WERI-Rb-1 (cell line): ENCODE measurements at places on chromosomes 16 and 17.

DNA sequence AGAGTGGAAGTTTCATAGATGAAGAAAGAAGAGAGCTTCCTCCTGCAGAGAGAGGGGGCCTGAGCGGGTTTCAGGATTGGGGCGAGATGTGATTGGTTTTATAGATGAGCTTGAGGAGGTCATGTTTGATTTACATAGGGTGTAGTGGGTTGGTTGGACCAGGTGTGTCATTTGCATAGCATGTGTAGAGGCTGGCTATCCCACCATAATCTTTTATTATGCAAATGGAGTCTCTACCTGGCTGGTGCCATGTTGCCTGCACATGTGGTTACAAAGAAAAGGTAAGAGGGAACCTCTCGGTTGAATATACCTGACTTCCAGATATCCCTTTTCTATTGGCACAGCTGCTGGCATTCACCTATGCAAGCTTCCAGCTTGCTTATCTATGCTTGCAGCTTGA, 228.1 kb downstream of the BCAS3 start:
- no peak for DNase-seq

DNA sequence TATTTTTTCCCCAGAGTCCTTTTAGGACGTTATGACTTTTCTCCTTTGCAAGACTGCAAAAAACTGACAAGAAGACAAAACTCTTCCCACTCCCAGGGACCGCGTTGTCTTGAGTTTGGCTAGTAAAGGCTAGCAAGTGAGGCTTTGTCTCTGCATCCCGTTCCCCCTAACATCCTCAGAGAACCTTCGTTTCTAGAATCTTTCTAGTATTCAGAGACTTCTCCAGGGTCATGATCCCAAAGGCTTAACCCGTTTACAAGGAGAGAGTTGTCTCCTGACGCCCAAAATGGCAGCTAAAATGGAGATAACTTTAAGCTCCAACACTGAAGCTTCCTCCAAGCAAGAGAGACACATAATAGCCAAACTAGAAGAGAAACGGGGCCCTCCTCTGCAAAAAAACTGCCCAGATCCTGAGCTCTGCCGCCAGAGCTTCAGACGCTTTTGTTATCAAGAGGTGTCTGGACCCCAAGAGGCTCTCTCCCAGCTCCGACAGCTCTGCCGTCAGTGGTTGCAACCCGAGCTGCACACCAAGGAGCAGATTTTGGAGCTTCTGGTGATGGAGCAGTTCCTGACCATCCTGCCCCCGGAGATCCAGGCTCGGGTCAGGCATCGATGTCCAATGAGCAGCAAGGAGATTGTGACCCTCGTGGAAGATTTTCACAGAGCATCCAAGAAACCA, 843 bp downstream of the ZNF174 start:
- no peak for DNase-seq

DNA sequence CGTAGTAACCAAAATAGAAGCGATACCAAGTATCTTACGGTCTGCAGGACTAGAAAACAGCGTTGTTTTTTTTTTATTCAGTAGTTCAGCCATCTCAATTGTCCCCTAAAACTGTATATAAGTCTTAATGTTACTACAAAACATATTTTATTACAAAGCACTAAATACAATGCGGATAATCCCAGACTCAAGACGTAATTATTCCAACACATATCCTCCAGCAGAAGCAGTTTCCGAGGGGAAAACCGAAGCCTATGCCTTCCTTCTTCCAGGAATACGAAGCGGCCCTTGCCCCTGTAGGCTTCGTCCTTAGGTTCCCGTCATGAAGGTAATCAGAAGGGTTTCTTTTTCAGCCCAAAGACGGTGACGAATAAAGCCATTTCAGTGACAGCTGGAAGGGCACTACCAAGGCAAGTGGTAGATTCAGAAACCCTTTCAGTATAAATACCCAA, 2.3 kb downstream of the TMEM107 start:
- no peak for DNase-seq

DNA sequence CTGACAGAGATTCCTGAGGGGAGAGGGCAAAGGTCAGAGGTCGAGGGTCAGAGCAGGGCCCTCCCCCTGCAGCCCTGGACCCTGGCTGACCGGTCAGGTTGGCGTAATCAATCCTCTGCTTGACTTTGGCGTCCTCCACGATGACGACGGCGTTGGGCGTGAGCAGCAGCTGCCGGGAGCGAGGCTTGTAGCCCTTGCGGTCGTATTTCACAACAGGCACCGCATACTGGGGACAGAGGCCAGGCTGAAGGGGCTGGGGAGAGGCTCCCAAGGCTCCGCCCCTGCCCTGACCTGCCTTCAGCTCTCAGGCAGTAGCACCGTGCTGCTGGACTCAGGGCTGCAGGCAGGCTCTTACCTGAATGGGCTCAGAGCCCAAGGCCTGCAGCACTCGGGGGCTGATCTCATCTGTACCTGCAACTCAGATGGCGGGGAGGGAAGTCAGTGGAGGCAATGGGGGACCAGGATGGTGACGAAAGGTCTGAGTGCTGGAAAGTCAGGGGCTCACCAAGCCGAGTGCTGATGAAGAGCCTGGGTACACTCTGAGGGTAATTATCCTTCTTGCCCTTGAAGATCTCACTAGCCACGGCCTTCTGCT, 12.0 kb upstream of the CRK start:
- no peak for DNase-seq

- DNase-seq = no peak
Observed at GRCh38 chr16:2121853-2122252, 13.8 kb downstream of the PKD1 start.

GRCh38 chr16:85018529-85019236, 7.3 kb upstream of the ZDHHC7 start:
- DNase-seq = no peak

- no peak for DNase-seq
Observed at GRCh38 chr17:78058581-78058980, 70.0 kb downstream of the TMC6 start.

DNA sequence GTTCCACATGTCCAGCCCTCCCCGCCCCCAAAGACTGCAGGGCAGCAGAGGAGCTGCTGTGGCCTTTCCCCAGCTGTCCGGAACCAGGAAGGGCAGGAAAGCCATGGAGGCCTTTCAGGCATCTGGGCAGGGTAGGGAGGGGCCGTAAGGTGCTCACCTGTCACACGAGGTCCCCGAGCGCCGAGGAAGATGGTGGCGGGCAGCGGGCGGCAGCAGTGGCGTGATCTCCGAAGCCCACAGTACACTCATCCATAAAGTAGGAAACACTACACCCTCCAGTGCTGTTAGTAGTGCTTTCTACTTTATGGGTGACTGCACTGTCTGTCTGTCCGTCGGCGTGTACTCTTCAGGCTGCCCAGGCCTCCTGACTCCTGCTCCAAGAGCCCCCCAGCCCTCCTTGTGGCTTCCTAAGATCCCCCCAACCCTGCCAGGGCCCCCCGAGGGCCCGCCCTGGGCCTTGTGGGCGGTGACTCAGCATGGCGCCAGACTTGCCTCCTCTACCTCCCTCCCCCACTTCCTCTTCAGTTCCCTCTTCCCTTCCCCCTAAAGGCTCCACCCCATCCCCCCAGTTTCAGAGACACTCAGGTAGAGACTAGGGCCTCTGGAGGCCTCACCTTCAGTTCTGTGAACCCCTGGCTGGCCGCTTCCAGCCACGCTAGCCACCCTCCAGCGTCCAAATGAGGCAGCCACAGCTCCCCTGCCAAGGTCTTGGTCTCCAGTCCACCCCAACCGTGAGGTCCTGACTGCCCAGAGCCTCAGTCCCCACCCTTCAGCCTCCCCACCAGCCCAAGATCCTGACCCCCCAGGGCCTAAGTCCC, 2.6 kb upstream of the TSPOAP1 start:
- no peak for DNase-seq

GRCh38 chr17:55607731-55608341, 96.6 kb upstream of the SMIM36 start:
- peak; percentile 26 for DNase-seq

- DNase-seq = no peak
Observed at GRCh38 chr16:53061256-53061655, 6.5 kb downstream of the CHD9 start.

GRCh38 chr16:86502856-86503748, 7.2 kb upstream of the FOXF1 start:
- no peak for DNase-seq

DNA sequence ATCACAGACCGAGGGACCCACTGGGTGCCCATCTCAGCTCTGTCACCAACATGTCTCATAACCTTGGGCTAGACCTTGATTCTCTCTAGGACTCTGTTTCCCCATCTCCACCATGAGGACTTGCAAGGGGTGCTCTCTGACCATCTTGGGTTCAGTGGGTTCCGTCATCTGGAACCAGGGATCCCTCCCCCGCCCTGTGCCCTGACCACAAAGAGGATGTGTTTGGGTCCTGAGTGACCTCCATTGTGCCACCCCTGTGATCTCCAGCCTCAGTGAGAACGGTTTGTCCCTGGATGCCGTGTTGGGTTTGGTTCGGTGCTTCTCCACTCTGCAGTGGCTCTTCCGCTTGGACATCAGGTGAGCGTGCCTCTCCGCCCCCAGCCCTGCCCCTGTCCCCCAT, 49.1 kb upstream of the CPNE2 start:
- DNase-seq = no peak

DNA sequence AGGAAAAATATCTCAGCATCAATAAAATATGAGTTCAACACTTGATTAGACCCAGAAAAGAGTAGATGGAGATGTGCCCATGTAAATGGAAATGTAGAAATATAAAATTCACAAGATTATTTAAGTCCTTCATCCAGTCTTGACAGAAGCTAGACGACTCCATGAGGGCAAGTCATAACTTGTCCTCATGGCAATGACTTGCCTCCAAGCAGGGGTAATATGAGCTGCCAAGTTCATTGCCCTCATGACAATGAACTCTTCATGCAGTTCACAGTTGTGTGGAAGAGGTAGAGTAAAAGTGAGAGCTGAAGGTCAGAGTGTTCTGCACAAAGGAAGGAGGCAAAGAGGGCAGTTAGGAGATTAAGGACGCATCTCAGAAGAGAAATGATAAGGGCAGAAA, 22.3 kb downstream of the CDH11 start:
- DNase-seq = no peak

- DNase-seq = no peak
Observed at GRCh38 chr17:66777689-66778225, 57.2 kb upstream of the CACNG5 start.

DNA sequence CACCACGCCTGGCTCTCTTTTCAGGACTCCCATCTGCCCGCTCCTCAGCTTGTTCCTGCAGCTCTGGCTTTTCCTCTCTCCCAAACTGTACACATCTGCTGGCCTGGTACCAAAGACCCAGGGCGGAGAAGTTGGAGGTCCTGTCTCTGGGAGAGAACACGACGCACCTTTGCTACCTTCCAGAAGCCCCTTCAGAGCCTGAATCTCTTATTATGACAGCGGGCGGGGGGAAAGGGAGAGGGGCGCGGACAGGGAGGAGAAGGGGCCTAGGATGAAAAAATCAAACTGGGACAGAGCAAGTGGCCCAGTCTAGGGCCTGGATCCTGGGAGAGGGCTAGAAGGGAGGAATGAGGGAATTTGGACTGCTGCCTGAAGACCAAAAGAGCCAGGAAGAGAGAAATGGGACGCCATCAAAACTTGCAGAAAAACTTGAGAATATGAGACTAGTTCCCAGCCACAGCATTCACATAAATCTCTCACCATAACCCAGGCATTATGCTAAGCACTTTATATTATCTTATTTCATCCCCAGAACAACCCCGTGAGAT, 2.5 kb upstream of the PER1 start:
- no peak for DNase-seq

DNA sequence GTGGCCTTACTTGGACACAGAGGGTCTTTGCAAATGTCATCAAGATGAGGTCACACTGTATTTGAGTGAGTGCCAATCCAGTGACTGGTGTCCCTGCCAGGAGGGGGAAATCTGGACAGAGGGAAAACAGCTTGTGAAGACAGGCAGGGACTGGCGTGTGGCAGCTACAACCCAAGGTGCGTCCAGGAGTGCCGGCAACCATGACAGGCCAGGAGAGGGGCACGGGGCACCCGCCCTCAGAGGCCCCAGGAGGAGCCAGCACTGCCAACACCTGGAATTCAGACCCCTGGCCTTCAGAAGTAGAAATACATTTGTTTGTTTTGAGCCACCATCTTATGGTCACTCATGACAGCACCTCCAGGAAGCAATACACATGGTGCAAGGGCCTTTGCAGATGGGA, 225.7 kb downstream of the CPPED1 start:
- no peak for DNase-seq

DNA sequence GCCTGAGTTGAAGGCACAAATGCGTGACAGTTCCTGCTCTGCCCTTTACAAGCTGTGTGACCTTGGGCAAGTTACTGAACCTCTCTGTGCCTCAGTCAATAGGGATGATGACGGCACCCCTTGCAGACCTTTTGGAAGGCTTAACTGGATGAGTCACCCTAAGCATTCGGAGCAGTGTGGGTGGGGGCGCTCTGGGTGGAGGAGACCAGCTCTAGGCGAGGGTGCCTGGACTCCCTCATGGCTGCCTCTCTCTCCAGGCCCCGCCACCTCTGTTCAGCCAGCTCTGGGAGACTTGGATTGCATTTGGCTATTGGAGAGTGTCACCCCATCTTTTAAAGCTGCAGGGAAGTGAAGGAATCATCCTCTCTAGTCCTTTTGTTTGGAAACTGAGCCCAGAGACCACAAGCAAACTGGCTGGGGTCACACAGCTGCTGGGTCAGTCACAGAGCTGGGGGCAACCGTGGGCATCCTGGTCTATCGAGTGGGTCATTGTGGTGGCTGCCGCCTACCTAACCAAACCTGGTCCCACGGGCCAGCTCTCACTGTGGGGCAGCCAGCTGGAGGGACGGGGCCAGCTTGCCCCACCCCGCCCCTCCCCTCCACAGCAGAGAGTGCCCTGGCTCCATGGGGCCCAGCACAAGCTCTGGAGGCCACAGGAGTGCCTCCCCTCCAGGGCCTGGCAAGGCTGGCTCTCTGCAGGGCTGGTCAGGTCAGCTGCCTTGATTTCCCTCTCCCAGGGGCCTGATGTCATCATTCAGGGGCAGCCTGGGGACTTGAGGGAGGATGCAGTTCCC, 20.2 kb upstream of the GSE1 start:
- DNase-seq = no peak

GRCh38 chr17:73645050-73645871, 1.0 kb upstream of the SDK2 start:
- peak; percentile 87 for DNase-seq

GRCh38 chr16:75452464-75453190, 11.9 kb downstream of the TMEM170A start:
- no peak for DNase-seq

DNA sequence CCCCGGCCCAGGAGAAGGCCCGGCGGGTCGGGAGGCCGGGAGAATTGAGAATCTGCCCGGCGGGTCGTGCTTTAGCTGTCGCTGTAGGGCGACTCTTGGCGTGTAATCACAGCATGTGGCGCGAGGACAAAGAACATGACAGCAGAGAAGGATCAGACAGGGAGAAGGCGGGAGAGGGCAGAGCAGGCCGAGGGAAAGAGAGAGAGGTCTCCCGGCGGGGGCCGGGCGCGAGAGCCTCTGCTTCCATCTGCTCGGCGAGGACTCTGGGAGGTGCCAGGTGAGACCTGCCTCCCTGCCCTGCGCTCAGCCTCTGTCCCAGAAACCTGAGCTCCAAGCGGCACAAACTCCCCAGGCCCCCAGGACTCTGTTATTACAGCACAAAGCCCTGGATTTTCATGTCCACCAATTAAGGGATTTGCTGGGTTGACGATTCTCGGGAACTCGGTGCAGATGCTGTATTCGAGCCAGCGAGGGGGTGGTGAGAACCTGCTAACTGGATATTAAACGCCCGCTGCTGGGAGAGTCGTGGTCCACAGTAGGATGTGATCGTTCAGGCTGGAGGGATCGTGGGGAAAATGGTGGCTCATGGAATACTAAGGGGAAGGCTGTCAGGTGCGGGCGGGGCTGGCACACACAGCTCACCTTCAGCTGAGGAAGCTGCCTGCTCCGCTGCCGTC, 172.0 kb upstream of the CIBAR2 start:
- peak; percentile 93 for DNase-seq
